Fibroblast of upper back skin (primary cell): ENCODE measurements at places on chromosomes 2 and 18.

DNA sequence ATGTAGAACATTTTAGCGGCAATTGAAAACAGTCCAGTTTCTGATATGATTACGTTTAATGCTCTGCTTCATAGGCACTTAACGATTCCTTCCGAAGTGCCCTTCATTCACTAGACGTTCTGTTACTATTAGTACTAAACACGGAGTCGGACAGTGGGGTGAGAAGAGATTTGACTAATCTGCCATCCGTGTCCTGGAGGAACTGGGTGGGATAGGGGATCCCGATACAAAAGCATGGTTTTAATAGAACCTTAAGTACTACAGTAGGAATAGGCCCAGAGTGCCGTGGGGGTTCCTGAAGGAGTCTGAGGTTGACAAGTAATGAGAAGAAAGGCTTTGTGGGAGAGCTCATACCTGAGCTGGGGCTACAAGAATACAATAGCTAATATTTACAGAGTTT is 631 bp downstream of the MORN2 start:
- DNase-seq, result no peak

DNA sequence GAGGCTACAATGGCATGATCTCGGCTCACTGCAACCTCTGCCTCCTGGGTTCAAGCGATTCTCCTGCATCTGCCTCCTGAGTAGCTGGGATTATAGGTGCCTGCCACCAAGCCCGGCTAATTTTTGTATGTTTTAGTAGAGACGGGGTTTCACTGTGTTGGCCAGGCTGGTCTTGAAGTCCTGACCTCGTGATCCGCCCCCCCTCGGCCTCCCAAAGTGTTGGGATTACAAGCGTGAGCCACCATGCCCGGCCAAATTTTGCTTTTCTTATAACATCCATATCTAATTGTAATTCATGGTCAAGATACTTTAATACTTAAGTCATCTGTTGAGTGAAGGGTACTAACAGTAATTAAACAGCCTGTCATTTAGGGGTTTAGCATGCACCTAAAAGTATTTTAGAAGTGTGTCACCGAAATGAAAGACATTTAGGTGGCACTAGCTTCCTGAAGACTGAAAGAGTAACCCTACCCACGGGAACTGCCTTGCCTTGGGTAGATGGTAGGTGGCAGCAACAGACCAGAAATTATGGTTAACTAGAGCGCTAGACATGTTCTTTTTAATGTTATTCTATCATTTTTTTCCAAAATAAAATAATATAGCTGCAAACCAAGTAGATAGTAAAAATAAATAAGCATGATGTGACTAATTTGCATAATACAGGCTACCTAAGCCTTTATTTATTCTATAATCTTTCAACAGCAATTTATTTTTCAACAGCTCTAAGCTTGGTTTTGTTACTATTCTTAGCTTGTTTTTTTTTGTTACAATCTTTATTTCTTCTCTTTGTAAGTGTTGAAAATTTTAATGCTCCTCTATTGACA is 8.6 kb upstream of the ACYP2 start:
- peak; percentile 49 for DNase-seq

DNA sequence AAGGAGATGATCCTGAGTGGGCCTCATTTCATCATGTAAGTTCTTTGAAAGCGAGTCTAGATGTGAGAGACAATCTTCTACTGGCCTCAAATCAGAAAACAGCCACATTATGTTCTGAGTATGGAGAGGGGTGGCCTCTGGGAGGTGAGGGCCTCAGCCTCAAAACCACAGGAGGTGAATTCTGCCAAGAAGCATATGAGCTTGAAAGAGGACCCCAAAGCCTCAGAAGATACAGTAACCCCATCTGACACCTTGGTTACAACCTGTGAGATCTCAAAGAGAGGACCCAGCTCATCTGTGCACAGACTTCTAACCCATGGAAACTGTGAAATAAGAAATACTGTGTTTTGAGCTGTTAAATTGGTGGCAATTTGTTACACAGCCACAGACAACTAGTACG is 200.1 kb downstream of the ARHGAP15 start:
- DNase-seq, result no peak

DNA sequence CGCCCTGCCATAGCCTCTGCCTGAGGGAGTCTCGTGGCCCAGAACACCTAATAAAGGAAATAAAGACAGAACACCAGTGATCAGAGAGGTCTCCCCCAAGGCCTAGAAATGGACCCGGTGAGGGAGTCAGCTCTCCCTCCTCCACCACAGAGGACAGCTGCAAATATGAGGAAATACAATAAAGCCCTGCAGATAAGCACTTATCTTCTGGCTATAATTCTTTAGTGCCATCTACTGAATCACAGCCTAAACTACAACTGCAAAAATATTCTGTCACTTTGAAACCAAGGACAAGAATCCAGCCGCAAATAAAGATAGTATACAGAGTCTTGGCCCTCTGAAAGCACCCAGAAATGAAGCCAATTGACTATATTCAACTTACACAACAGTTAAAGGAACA is 42.4 kb upstream of the TACR1 start:
- DNase-seq, result no peak

DNA sequence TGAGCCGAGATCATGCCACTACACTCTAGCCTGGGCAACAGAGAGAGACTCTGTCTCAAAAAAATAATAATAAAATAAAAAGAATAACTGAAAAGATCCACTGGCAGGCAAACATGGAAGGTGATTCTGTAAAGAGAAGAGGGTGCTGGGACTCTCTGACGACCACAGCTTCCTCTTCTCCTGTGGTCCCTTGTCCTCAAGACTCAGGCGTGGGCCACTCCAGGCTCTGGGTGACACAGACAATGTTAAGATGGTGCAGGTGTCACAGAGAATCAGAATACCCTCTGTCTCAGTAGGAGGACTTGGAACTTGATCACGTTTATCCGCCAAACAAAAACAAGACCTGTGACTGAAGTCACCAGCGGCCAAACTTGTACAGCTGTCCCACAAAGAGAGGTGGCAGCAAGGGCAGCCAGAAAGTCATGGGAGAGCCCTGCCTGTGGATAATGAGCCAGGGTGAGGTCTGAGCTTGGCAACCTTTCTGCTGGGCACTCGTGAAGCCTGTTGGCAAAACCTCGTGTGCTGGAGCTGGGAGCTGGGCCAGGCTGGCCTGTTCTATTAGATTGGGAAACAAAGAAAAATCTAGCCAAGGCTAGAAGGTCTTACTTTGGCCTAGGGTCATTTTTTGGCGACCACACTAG is 76.4 kb upstream of the ITGA6 start:
- DNase-seq, result no peak

GRCh38 chr2:168797286-168797655 is 5.2 kb upstream of the NOSTRIN start:
- DNase-seq, result no peak

DNA sequence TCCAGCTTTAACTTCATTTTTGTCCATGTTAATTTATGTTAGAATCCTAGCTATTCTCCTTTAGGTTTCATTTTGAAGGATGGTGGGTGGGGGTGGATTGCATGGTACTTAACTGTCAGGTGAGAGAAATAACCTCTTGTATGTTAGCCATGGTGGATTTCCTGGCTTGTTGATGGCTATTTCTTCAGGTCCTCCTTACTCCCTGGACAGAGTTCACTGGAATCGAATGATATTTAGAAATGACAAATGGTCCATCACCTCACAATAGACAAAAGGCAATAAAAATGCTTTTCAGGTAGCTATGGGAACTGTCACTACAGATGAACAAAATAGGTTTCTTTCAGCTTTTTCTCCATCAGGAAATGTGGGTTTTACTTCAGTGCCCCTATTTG is 91.7 kb downstream of the EML6 start:
- no peak for DNase-seq

GRCh38 chr2:178114462-178114861 is 2.2 kb downstream of the RBM45 start:
- no peak for DNase-seq
